C1 segment of cervical spinal cord (tissue), 14 donors: ENCODE measurements at places on chromosomes 5 and 9.
A peak's percentile ranks its signal among the peaks of the same experiment; 100 is the strongest.

GRCh38 chr9:80885894-80886293 is 803.5 kb downstream of the TLE1 start:
- DNase-seq = peak; percentile 5

DNA sequence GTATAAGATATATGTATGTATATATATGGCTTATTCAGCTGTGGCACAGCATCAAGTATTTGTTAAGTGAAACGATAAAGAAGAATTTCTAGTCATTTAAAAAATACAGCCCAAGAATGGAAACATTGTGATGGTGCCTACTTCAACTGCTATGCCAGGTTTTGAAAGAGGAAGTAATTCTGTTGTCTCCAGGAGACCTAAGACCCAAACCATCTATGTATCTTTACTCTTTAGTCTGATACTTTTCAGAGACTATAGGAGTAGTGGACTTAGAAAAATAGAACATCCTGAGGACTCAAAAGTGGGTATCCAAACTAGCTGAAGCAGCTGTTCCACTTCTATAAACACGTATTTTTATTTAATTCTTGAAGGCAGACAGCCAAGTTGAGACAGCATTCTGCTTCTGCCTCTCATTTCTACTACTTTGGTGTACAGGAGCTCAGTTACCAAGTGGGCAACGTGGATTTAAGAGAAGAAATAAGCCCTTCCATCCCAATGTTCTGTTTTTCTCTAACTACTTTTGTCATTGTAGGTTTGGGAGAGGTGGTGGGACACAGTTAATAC is 110.7 kb downstream of the RPS23 start:
- DNase-seq = no peak

DNA sequence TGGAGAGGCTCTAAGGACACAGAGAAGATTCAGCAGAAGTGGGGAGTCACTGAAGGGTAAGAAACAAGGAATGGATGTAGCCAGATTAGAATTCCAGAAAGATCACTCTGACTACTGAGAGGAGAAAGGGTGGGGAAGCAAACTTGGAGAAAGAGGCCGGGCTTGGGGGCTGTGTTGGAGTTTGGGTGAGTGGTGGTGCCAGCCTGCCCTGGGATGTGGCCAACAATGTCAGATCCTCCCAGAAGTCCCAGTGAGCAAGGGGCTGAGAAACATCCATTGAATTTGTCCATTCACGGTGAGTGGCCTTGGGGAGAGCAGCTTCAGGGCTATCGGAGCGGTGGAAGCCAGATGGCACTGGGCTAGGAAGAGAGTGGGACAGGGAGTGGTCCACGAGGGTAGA is 60.4 kb downstream of the COL15A1 start:
- DNase-seq = no peak

DNA sequence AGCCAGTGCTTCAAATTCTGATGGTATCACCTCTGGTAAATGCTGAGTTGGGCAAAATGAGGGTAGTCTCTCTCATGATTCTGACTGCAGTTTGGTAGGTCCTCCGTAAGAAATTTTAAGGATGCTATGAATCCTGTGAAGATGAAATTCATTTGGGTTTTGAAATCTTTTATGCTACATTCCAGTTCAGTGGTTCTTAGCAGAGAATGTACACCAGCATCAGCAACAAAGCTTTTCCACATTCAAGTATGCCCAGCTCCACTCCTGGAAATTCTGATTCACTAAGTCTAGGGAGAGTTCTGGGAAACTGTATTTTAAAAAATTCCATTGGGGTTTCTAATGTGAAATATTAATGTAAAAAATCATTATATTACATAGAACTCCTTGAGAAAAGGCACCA is 33.6 kb upstream of the ACOT12 start:
- no peak for DNase-seq

GRCh38 chr9:33202018-33202417 is 34.9 kb upstream of the B4GALT1 start:
- no peak for DNase-seq

- DNase-seq = no peak
These were observed 166.0 kb downstream of the SPATA31D1 start for GRCh38 chr9:82154573-82154972.

GRCh38 chr9:34547960-34548611 is 25.3 kb upstream of the ENHO start:
- peak; percentile 72 for DNase-seq

- no peak for DNase-seq
These were observed 63.1 kb downstream of the TRPM6 start for GRCh38 chr9:74824654-74825053.

DNA sequence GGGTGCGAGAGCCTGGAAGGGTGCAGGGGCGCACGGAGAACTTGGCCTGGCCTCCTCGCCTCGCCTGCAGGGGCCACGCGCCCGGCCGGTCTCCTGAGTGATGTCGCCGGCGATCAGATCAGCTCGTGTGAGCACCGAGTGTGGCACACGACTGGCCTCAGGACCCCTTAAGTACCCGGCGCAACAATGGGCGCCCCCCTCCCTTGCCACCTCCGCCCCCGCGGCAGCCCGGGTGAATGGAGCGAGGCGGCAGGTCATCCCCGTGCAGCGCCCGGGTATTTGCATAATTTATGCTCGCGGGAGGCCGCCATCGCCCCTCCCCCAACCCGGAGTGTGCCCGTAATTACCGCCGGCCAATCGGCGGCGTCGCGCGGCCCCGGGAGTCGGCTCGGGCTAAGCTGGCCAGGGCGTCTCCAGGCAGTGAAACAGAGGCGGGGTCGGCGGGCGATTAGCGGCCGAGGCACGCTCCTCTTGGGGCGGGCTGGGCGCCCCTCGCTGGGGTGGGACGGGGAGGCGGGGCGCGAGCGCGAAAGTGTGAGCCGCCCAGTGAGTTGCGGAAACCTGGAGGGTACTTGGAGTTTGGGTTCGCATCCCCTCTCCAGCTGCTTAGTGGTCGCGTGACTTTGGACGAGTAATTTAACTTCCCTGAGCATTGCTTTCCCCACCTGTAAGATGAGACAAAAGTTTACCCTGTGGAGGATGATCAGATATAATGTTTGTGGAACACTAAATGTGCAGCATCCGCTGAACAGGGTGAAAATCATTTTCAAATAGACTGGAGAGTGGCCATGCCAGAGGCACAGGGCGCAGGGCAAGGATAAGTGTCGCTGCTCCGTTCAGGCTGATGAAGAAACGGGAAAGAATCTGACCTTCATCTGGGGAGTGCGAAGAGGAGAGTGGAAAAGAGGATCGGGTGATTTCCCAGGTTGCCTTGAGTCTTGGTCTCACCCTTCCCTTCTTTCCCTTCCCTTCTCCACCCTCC is at the start of gene NEUROG1:
TSS of gene NEUROG1 (minus strand) at position 145 of the 982 bp plus-strand sequence. CDS start 274 bp downstream, outside the sequence.
- DNase-seq = no peak

DNA sequence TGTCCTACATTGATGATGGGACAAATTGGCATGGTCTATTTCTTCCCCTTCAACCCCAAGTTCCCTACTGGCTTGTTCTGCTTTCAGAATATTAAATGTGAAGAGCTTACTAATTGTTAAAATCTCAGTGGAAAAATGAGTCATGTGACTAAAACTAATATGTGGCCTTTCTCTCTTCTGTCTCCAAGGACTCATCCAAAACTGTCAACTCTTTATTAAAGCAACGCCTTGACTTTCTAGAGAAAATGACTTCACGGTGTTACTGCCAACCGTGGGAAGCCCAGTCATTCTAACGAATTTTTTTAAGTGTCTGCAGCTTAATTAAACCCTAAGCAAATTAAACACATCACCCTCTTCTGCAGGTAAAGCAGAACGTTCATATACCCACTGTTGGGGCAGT is 431.6 kb downstream of the DTWD2 start:
- DNase-seq = no peak

DNA sequence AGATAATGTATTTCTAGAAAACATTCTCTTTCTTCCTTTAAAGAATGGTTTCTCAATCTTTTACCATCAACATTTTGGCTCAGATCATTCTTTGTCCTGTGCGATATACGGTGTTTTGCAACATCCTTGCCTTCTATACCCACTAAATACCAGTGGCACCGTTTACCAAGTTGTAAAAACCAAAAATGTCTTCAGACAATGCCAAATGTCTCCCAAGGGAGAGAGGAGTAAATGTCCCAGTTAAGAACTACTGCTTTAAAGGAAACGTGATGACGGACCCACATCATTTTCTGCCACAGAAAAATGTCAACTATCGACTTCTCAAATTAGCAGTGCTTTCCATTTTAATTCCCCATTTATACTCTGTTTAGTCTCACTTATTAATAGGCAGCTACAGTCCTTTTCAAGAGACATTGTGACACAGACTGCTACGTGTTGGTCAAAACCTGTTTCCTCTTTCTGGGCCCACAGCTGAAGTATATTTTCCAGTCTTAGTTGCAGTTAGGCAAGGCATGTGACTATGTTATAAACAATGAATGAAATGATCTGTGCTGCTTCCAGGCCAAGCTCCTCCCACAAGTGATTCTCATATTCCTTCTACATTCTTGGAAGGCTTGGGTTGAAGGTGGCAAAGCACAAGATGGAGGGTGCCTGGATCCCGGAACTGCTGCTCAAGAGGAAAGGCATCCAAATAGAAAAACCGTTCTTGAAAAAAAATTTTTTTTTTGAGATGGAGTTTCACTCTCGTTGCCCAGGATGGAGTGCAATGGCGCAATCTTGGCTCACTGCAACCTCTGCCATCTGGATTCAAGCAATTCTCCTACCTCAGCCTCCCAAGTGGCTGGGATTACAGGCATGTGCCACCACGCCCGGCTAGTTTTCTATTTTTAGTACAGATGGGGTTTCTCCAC is 8.8 kb downstream of the PRXL2C start:
- DNase-seq = no peak

- no peak for DNase-seq
These were observed 21.8 kb downstream of the IRF1 start for GRCh38 chr5:132468656-132469379.

GRCh38 chr5:9692576-9692975 is 62.4 kb upstream of the TAS2R1 start:
- no peak for DNase-seq

DNA sequence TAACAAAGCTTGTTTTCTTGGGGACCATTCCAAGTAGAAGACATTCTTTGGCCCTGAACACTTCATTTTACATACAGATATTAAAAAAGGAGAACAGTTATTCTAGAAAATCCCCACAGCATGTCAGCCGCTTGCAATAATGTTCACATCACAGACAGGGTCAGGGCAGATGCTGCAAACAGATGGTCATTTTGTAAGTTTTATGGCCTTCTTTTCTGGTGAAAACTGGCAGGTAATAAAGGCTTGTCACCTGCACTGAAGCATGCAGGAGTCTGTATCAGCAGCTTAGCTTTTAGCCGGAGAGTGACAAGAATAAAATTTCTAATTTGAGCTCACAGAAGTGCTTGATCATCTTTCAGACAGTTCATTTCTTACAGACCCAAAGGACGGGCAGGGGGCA is 220.9 kb upstream of the DAP start:
- DNase-seq = no peak

GRCh38 chr9:115884846-115885245 is 268.7 kb upstream of the PAPPA start:
- no peak for DNase-seq

GRCh38 chr9:134696433-134696832 is 54.8 kb downstream of the COL5A1 start:
- DNase-seq = no peak

- no peak for DNase-seq
These were observed 72.7 kb downstream of the NTNG2 start for GRCh38 chr9:132234535-132234934.

GRCh38 chr5:79240561-79240960 is 4.6 kb downstream of the JMY start:
- no peak for DNase-seq

- DNase-seq = no peak
These were observed 931.0 kb upstream of the DMAC1 start for GRCh38 chr9:8730618-8731017.

DNA sequence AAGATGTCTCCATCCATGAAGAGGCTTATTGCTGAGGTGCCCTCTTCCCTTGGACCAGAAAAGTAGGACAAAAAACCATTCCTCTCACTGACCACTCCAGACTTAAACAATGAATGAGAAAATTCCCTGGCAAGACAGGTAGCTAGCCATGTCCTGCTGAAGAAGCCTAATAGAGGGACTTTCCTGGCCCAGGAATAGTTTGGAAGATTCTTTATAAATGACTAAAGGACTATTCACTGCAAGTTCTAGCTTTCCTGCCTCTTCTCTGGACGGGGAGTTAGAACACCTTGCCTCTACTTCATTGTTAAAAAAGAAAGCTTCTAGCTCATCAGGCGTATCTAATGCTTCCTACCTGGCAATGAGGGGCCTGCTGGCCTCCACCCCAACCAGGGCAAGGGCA is 153.6 kb downstream of the NR3C1 start:
- no peak for DNase-seq

DNA sequence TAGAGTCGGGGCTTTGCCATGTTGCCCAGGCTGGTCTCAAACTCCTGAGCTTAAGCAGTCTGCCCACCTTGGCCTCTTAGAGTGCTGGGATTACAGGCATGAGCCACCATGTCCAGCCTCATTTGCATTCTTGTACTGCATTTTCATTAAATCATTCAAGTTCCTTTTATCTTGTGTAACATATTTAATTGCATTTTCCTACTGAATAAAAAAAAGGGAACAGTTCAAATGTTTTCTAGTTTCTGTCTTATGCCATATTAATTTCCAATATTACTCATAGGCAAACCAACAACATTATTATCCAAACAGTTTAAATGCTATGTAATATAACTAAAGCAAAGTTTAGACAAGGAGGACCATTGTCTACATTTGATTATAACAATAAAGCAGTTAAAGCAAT is 6.1 kb downstream of the SLC31A1 start:
- no peak for DNase-seq

GRCh38 chr5:138770977-138771376 is 17.8 kb downstream of the CTNNA1 start:
- no peak for DNase-seq

DNA sequence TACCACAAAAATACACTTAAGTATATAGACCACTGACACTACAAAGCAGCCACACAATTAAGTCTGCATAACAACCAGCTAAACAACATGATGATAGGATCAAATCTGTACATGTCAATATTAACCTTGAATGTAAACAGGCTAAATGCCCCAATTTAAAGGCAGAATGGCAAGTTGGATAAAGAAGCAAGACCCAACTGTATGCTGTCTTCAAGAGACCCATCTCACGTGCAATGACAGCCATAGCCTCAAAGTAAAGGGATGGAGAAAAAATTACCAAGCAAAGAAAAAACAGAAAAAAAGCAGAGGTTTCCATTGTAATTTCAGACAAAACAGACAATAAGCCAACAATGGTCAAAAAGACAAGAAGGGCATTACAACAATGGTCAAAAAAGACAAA is 77.3 kb upstream of the APC start:
- no peak for DNase-seq

GRCh38 chr5:40682154-40683017 is 2.7 kb downstream of the PTGER4 start:
- no peak for DNase-seq

GRCh38 chr9:120609636-120610035 is 29.7 kb upstream of the CDK5RAP2 start:
- DNase-seq = no peak
